ENCODE measurements at places on chromosomes 2 and 18.

DNA sequence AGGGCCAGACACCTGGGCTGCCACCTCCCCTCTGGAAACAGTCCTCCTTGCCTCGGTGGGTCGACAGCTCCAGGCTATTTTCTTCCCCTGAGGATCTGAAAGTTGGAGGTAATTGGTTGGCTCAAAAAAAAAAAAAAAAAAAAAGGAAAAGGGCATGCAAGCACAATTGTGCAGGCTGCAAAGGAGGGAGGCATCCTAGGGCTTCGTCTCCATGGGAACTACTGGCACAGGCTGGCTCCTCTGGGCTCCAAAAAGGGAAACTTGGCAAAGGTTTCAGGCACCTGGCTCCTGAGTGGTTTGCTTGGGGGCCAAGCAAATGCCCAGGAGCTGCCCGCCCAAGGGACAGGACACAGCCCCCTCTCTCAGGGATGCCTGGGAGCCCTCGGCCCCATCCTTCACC, 1.1 kb upstream of the KCNIP3 start:
- DNase-seq: no peak

GRCh38 chr2:196413821-196414274, 225.7 kb upstream of the CCDC150 start:
- DNase-seq: peak; percentile 5

- DNase-seq: no peak
Observed at GRCh38 chr2:140770645-140771044, 1360.2 kb downstream of the LRP1B start.

DNA sequence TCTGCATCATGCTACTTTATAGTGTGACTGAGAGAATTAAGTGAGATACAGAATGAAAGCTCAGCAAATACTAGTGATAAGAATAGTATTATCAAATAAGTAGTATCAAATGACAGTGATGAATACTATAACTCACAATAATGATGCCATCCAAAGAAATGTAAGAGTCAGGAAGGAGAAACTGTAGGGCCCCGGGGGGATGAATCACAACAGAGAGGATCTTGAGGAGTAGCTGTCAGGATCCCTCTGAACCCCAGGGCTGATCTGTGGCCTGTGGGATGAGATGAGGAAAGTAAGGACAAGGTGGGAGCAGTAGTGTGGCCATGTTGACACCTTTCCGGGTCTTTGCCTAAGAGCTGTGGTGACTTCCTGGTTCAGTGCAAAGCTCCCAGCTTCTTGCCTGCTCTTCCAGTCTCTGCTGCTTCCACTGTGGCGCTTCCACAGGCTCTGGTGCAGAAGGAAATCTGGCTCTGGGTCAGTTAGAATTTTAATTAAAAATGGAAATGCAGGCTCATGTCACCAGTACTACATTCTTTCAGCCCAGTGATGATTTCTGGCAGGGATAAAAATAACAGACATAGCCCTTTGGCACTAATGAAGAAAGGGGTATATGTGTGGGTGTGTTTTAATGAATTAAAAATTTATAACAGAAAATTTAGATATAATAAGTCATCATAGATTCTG, 166.9 kb downstream of the MYO3B start:
- DNase-seq: no peak

DNA sequence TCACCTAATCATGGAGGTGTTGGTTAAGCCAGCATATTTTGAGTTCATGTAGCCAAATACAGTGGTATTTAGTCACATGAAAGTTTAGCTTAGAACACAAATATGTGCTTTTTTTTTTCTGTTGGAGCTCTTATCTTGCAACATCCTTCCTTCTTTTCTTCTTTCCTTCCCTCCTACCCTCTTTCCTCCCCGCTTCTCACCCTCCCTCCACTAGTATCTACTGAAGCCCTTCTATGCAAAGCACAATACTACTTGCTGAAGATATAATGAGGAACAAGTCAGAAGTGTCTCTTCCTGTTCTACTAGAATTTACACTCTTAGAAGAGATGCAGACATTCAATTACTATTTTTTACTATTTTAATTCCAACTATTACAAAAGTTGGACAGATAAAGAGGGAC, 105.0 kb upstream of the ITGA4 start:
- DNase-seq: no peak

- DNase-seq: peak; percentile 91
Observed at GRCh38 chr2:240832205-240832727, 12.2 kb upstream of the KIF1A start.

- no peak for DNase-seq
Observed at GRCh38 chr2:793236-793635, 116.0 kb upstream of the TMEM18 start.

- DNase-seq: no peak
Observed at GRCh38 chr2:7102826-7103225, 185.6 kb downstream of the RNF144A start.

- DNase-seq: no peak
Observed at GRCh38 chr18:45324101-45324494, 291.2 kb upstream of the SLC14A2 start.

DNA sequence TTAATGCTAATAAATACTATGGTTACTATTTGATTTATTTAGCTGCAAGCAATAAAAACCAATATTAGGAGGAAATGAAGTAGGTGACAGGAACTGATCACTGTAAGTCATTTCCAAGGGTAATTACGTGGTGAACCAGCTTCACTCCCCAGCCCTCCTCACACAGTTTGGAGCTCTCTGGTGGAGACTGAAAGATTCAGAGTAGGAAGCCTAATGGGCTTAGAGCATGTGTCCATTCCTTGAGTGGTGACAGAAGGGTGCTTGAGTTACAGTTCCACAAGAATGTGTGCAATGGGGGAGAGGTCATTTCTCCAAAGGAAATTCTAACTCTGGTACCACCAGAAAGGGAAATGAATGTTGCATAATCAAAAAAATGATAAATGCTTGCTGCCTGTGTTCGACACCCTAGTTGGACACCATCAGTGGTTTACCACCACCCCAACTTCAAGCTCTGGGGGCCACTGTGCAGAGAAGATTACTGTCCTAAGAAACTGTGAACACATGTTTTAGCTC, 285.1 kb upstream of the MMADHC start:
- no peak for DNase-seq

DNA sequence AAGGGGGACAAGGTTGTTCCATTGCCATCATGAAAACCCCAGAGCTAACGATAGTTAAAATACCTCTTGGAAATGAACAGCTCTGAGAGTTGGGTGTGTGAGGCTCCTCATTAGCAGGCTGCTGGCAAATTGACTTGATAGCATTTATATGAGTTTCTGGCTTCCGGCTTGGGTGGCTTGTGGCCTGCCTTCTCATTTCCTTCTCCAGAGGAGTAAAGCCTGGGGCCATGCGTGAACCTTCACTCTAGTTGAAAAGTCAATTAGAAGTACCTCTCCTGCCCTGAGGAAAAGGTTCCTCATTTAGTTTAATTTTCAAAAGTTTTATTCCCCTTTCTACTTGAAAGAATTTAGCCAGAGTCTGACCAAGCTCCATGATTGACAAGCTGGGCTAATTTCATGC, 67.1 kb downstream of the MGAT5 start:
- DNase-seq: no peak

GRCh38 chr2:660586-661359, 16.4 kb downstream of the TMEM18 start:
- DNase-seq: no peak

- no peak for DNase-seq
Observed at GRCh38 chr2:83368916-83369315, 1090.2 kb downstream of the SUCLG1 start.

GRCh38 chr18:57621246-57621604, 411 bp downstream of the NARS1 start:
- DNase-seq: peak; percentile 32

DNA sequence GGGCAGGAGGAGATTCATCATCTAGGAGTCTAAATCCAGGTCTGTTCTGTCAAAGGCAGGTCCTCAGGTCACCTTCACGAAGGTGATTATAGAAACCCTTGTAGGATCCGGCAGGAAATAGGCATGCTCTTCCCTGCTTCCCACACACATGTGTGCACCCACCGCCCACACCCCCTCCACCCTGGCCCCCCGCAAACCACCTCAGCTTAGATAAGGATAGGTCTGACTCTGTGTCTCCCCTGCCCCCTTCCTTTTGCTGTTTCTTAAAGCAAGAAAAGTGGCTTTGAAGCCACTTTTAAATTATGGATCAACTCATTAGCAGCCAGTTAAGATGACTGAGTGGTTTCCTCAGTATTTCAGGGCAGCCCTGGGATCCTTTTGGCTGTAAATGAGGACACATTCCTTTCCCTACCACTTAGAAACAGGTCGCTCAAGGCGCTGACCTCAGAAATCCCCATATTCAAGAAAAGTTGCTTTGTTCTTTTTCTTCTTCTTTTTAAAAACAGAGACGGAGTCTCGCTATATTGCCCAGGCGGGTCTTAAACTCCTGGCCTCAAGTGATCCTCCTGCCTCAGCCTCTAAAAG, 14.5 kb upstream of the CIB4 start:
- no peak for DNase-seq

DNA sequence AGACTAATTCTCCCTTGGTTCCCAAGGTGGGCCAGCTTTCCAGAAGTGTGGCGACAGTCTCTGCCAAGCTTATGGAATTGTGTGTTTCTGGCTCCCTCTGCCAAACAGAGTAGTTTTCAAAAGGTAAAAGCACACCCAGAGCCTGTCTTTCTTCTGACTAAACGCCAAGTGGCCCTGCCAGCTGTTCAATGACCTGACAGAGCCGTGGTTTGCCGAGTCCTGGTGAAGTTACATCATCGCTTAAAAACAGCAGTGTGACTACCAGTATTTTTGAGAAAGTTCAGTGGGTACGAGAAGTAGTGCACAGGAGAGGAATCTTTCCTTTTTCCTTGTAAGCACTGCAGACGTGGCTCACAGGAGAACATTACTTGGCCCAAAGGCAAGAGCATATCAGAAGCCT, 1.9 kb downstream of the PER2 start:
- DNase-seq: no peak

- no peak for DNase-seq
Observed at GRCh38 chr2:66530651-66531050, 95.7 kb downstream of the MEIS1 start.

DNA sequence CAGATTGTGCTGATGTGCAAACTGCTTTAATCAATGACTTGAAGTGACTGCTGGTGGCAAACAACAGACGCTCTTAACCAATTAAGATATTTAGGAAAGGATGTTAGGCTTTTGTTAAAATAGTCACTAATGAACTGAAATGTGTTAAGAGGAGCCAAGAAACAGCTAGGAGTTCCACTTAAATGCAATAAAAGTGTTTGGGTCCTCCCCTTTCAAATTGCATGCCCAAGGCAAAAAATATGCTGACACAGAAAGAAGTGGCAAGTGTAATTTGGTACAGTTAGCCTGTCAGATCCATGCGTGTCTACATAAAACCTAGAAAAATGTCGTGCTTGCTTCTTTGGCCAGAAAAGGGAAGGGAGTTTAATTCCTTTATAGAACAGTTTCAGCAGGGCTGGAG, 61.9 kb downstream of the XRCC5 start:
- no peak for DNase-seq

DNA sequence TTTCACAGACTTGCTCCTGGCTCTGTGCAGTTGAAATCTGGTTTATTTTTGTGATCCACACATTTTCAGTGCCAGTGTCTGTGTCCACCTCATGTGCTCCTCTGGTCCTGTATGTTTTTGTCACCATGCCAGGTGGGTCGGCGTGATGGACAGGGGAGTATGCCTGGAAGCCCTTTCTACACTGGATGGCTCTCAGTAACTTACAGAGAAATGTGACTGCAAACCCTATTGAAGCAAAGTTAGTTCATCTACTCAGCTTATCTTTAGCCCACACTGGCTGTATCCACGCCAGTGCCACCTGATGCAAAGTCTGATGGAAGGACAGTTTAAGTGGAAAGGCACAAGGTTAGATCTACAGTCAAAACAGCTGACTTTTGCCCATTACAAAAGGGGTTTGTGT, 4.3 kb downstream of the IMPA2 start:
- DNase-seq: no peak

DNA sequence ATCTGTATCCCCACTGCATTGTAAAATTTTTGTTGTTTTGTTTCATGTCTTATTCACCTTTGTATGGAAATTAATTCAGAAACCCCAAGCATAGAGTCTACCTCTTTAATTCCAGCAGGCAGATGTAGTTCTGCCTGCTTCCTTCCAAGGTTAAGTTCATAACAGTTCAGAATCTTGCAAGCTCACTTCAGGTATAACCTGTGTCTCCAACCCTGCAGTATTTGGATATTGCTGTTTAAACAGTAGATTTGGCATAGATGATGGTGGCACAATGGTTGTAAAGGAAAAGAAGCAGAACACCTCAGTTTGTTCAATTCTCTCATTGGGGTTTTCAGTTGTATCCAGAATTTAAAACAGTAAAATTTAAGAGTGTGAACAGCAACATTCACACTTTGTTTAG, 21.2 kb downstream of the SULT1C2 start:
- no peak for DNase-seq

GRCh38 chr18:49094979-49095632, 144.3 kb upstream of the SMAD7 start:
- DNase-seq: peak; percentile 68

GRCh38 chr2:44943693-44944101, 2.2 kb downstream of the SIX3 start:
- DNase-seq: no peak

- peak; percentile 70 for DNase-seq
Observed at GRCh38 chr2:45699032-45699658, 47.7 kb downstream of the PRKCE start.

GRCh38 chr2:33518200-33518599, 41.8 kb downstream of the RASGRP3 start:
- DNase-seq: no peak

GRCh38 chr2:88554189-88554588, 73.1 kb downstream of the EIF2AK3 start:
- no peak for DNase-seq

GRCh38 chr2:126890136-126890510, 8.6 kb upstream of the TEX51 start:
- no peak for DNase-seq

DNA sequence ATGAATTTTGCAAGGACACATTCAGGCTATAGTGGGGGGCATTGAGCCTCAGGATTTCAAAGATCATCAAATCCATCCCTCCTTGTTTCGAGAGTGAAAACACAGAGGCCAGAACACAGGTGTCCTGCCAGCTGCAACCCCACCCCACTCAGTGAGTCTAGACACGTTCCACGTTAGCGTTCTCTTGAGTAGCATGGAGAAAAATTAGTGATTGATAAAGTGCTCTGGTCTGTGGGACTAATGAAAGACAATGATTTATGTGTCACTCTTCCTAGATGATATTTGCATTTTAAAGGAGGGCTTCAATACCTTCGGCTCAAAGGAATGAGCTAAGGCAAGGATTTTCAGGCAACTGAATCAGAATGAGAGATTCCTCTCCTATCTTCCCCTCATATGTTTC, 43.8 kb downstream of the SLC4A3 start:
- DNase-seq: no peak

GRCh38 chr2:144358979-144359541, 160.9 kb downstream of the ZEB2 start:
- DNase-seq: peak; percentile 88

DNA sequence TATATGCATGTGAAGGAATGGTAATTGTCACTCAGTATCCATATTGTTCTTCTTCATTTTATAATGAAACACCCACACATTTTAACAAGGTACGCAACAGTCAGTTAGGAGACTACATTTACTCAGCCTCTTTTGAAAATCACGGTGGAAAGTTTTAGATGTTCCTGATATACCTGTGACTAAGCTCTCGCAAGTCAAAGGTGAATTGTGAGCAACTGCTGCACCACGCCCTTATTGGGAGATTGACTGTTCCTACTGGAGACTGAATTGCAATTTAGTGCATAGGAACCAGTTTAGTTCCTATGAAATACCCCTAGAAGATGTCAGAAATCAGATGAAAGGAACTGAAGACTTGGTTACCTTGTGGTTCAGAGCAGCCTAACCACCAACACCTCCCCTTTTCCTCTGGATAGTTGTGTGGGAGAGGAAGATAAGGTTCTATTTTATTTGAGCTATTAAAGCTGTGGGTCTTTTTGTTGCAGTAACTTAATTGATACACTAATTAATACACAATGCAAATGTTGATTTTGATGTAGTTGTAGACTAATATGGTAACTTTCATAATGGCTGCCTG, 1280.5 kb upstream of the CDH2 start:
- no peak for DNase-seq

Data from suppressor macrophage treated with lipopolysaccharide for 4 hours (primary cell).